Activated CD4-positive, alpha-beta T cell treated with anti-CD3 and anti-CD28 coated beads, Interleukin-2, Interleukin-4, amounts not matched to agents 100 ng/mL and 50 ng/mL, durations not matched to agents 16 hours and 8 hours (primary cell): ENCODE measurements at places on chromosomes 1 and 21.

- no peak for DNase-seq
These were observed at the start of gene ACOT11 for GRCh38 chr1:54547601-54548388. Gene ACOT11 (plus strand): TSS chr1:54548228. CDS start chr1:54548310, 82 bp downstream.

- DNase-seq: no peak
These were observed 4.1 kb upstream of the AVPR1B start for GRCh38 chr1:206121269-206121668.

GRCh38 chr1:91707890-91708218, 178.1 kb downstream of the TGFBR3 start:
- no peak for DNase-seq

- no peak for DNase-seq
These were observed 44.1 kb upstream of the BCL10 start for GRCh38 chr1:85320371-85321131.

DNA sequence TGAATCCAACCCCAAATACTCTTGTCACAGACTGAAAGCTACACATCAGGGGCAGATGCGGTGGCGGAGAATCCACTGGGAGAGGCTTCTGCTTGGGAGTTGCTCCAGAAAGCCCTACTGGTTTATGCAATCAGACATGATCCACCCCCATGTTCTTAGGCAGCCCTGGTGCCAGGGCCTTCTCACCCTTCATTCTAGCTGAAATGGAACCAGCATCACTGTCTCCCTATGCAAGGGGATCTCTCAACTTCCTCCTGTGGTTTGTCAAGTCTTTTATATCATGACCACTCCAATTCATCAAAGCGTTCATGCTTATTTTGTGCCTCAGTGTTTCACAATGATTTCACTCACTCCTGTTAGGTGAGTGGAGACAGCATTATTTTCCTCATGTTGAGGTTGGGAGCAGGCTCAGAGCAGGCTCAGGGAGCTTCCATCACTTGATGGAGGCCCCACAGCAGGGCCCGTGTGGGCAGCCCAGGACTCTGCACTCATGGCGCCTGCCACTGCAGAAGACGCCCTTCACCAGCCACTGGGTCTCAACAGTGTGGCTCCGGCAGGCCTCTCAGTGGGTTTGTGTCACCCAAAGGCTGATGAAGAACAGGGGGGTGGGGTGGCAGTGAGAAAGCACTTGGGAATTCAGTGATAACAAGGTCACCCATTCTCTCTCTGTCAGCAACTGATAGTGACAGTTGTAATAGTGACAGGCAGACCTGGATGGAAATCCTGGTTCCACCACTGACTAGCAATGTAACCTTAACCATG, 67.1 kb downstream of the CD58 start:
- peak; percentile 29 for DNase-seq

DNA sequence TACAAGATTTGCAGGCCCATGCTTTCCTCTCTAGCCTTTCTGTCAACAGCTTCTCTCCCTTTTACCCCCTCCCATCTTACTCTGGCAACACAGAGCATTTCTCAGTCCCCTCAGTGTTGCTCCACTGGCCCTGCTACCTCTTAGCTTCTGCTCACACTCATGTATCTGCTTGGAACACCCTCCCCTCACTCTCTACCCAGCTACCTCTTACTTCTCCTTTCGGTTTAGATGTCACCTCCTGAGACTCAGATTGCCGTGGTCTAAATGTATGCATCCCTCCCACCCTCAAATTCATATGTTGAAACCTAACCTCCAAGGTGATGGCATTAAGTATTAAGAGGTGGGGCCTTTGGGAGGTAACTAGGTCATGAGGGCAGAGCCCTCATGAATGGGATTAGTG, 80.1 kb downstream of the FOXD2 start:
- DNase-seq: no peak

- no peak for DNase-seq
These were observed 404.8 kb downstream of the HLX start for GRCh38 chr1:221284028-221284427.

GRCh38 chr21:35314857-35315582, 265.9 kb upstream of the RUNX1 start:
- no peak for DNase-seq

DNA sequence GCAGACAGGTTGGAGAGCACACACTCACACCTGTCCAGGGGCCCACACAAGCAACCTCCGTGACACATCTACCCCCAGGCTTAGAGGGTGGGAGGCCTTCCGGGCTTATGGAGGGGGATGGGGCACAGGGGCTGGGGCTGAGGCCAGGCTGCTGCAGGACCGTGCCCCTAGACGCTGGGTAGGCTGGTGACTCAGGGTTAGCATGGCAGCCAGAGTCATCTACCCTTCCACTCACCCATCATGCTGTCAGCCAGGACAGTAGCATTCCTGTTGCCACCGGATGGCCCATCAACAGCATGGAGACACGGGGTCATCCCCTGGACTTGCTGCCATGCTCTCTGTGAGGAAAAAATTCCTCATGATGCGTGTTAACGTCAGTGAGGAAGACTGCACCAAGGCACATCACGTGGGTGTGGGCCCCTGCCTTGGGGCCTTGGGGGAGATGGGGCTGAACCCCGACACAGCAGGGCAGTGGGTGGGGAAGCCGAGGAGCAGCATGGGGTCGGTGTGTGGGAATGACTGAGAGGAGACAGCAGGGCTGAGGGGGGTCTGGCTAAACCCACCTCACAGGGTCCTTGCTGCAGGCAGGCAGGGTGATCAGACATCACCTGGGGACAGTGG, 52.8 kb downstream of the WNT9A start:
- no peak for DNase-seq

- no peak for DNase-seq
These were observed 36.7 kb downstream of the CRB1 start for GRCh38 chr1:197304638-197305200.

DNA sequence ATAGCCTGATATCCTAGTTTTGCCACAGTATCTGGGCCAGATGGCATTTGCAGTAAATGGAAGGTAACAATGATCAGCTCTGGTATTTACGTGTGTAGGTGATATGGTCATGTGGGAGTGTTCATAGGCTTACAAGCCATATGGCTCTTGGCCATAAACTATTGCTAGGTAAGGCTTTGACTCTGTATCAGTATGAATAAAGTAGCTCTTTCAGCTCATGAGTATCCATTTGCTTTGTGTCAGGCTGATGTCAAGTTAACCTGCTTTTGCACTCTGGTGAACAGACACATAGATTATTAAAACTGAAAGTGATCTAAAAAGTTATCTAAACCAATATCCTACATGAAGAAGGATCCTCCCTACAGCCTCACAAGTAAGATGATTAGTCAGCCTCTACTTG, 69.0 kb downstream of the DDR2 start:
- DNase-seq: peak; percentile 24

DNA sequence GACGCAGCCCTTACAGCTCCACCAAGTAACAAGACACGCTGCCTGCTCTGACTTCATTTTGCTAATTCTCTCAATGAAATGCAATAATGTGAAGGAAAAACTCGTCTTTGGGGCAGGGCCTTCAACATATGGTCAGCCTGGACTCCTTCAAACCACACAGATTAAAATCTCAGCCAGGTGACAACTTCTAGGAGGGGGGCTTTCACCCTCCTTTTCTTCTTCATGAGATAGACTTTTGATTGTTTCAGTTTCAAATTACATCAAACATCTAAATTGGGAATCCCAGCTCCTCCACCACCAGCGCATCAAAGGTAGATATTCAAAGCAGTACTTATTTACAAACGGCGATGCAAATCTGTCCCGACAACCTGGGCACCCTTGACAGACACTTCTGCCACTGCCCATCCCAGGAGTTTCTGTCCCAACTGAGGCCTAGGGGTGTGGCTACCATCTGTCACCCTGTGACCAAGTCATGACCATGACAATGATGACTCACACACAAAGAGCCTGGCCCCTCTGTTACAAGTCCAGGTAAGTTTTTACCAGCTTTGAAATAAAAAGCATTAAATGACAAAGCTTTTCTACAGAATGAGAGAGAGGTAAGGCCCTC, 29.7 kb downstream of the SSBP3 start:
- DNase-seq: peak; percentile 22

GRCh38 chr1:3981746-3982505, 81.9 kb upstream of the C1orf174 start:
- DNase-seq: no peak

DNA sequence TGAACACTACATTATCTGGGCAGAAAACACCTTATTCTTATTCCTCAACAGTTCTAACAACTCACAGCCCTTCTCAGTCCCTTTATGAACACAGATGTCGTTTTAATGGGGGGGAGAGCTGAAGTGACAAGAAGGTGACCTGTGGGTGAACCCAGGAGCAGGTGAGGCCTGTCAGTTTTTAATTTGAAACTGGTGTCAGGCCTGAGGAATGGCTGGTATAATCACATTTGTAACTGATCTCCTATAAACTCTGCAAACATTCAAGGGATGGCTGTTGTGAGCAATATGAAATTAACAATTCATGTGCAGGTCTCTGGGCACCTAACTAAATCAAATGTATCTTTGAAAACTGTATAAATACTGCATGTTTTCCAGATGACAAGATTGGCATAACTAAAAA, 362.1 kb upstream of the NR5A2 start:
- no peak for DNase-seq

DNA sequence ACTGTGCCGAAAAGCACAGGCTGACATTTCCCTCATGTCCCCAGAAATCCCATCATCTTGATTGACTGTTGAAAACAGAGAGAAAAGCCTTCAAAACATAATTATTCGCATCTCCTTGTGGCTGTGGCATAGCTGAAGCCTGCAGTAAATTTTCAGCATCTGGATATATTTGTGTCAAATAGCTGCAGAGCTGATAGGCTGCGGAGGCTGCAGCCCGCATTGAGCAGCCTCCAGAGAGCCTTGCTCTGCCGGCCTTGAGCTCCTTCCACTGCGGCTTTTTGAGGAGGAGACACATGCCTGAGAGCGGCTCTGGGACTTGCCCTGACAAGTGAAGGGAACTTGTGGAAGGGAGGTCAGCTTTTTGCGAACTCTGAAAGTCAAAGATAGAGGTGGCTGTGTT, 144.7 kb downstream of the RYR2 start:
- no peak for DNase-seq

- DNase-seq: peak; percentile 61
These were observed 269.8 kb downstream of the S1PR1 start for GRCh38 chr1:101506541-101507164.

DNA sequence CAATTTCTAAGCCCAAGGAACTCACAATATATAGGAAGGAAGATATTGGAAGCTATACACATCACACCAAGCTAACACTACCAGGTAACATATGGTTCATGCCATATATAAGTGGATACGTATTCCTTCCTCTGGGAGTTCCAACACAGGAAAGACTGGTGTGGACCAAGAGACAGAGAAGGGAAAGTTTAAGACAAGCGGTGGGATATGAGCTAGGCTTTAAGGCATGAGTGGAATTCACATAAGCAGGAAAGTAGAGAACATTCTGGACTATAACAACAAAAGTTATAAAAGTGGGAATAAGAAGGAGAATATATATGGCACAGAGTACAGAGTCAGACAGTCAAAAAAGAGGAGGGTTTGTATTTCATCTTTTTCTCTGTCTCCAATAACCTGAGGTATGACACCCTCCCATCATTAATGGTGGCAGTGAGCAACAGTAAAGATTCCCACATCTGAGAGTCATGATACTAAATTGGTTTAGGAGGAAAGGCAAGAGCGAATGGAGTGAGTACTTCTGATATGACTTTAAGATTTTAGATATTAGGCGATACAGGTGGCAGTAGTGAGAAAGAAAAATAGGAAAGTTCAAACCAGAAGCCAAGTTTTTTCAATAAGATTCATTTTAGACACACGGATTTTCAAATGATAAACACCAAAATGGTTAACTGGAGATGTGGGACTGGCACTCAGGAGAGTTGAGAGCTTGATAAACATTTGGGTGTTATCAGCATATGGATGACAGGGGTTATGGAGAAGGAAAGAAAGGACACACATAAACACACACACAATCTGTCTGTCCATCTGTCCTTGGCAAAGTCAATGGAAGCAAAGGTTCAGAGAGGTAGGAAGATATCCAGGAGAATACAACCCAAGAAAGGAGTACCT, 87.4 kb upstream of the TTC39A start:
- DNase-seq: no peak

- no peak for DNase-seq
These were observed 2.4 kb downstream of the MYBPHL start for GRCh38 chr1:109304226-109304920.
